NCI-H774 (cell line): ENCODE measurements at places on chromosomes 5 and 9.

DNA sequence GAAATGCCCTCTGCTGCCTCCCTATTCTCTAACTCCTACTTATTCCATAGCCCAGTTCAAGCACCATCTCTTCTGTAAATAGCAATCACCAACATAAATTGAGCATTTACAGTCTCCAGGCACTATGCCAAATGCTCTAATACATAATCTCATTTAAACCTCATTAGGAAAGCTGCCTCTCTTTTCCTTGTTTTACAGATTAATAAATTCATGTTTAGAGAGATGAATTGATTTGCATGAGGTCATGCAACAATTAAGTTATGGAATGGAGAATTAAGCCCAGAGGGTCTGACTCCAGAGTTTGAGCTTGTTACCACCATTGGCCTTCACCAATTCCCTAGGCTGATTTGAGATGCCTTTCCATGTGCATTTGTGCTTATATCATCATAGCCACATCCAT lies 23.4 kb upstream of the RFX3 start:
- no peak for DNase-seq

DNA sequence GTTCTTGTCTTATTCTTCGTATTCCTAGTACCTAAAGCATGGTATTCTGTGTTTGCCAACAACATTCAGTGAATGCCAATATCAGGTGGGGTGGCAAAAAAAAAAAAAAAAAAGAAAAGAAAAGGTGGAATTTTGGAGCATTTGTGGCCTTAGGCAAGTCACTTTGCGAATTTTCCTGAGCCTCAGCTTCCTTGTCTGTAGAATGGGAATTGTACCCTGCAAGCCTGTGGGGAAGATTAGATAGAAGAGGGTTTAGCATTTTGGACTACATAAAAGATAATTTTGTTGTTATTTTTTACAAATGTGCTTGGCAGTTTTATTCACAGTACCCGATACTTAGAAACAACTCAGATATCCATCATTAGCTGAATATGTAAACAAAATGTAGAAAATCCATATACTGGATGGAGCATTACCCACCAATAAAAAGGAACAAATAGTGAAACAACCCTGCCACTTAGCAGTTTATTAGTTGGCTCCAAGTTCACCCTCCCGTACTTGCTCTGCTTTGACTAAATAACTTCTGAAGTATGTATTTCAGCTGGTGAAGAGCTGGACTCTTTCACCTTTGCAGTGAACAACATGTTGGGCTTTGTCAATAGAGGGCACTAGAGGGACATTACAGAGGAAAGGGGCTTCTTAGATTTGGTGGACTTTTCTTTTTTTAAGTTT lies 13.6 kb downstream of the UBE2D2 start:
- DNase-seq, result no peak

DNA sequence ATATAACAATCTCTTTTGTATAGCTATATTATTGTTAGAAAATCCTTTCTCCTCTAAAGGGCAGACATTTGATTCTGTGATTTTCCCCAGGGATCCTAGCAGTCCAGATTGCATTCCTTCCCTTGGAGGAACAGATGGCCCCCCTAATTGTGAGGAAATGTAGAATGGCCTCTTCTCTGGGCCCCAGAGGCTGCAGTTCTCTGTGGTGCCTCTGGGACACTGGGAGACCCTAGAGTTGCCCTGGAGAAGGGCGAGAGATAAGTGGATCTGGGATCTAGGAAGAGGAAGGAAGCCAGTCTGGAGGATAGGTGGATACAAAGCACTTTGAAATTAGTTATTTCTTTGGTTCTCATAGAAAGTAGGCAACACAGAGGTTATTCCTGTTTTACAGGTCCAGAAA lies 1.9 kb upstream of the HINT2 start:
- DNase-seq, result no peak

DNA sequence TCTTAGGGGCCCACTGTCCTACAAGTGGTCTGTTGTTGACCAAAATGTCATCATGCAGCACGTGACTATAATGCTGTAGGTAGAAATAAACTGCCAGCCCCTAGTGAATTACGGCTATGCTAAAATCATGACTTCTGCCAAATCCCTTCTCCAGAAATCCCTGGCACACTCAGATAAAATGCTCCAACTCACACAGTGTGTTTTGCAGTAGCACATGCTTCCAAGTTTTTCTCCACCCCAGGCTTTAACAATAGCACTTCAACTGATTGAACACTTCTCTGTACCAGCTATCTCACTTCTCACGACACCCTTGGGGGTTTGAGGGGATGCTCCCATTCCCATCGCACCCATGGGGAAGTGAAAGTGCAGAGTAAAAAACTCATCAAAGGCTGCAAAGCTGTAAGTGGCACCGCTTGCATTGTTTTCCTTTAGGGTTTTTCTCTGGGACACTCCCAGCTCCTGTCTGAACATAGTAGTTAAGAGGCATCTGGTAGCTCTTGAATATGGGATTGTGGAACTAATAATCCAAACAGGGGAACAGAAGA lies 151.0 kb upstream of the SLC24A2 start:
- no peak for DNase-seq

DNA sequence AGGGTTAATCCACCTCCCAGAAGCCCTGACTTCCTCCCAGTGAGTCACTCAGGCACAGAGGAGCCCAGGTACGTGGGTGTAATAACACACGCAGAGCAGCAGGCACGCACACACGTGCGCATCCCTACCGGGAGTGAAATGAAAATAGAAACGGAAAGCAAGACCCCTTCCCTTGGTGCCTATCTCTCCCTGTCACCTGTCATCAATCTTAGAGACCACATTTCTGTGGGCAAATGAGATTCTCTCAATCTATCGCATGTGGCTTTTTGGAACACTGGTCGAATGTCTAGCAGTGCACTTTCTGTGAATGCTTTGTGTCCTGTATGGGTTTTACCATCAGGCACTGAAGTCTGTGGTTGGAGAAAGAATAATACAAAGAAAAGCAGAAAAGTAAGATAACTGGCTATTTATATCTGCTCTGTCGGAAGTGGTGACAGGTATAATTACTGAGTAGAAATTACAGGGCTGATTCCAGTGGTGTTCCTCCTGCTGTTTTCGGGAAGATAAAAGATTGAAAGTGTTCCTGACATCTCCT lies 137.7 kb upstream of the GRIA1 start:
- DNase-seq, result peak; percentile 19

GRCh38 chr9:107789001-107789700 lies 299.6 kb upstream of the KLF4 start:
- DNase-seq, result no peak

- DNase-seq, result no peak
Observed at GRCh38 chr9:7320841-7321240, 478.7 kb downstream of the DMAC1 start.

DNA sequence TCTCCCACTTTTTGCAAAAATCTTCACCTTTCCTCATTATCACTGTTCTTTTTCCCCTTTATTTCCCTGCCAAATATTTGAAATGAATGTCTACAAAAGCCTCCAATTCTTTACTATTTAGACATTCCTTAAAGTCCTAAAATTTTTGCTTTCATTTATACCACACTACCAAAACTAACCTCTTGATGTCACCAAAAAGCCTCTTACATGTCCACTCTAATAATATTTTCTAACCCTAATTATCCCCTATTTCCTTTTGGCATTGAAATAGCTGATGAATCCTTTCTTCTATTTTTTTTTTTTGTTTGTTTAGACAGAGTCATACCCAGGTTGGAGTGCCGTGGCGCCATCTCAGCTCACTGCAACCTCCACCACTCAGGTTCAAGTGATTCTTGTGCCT lies 32.3 kb upstream of the NRG2 start:
- DNase-seq, result no peak
